ENCODE measurements at places on chromosomes 4 and X. TPM values are rescaled to one million over a fixed set of nuclear protein-coding genes. Genes with fewer than 3 reads are reported as not detected.

GRCh38 chr4:3718462-3718861 lies 47.7 kb upstream of the ADRA2C start:
- DNase-seq = no peak

DNA sequence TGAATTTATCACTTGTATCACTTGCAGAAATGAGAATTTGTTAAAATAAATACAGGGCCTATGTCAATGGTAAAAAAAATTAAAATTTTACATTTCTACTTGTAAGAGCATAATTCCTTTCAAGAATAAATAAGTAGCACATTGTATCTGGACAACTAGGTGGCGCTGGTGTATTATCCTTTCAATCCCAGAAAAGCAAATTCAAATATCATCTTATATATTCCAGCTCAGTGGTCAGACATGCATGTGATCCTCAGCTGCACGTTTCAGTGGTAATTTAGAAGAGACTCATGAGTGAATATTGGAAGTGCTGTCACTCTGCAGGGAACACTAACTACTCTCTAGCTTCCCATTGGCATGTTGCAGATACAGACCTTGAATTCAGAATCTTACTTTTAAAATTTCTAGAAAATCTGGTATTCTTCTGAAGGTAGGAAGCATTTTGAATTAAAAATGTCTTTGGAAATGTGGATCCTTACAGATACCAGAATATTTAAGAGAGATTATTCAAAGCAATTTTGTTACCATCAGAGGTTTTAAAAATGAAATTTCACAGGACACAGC lies 1414.7 kb upstream of the TENM3 start:
- no peak for DNase-seq

GRCh38 chr4:86582410-86582809 lies 11.7 kb upstream of the PTPN13 start:
- no peak for DNase-seq

ZNF275 gene
- total RNA-seq = 7.8 TPM

DNA sequence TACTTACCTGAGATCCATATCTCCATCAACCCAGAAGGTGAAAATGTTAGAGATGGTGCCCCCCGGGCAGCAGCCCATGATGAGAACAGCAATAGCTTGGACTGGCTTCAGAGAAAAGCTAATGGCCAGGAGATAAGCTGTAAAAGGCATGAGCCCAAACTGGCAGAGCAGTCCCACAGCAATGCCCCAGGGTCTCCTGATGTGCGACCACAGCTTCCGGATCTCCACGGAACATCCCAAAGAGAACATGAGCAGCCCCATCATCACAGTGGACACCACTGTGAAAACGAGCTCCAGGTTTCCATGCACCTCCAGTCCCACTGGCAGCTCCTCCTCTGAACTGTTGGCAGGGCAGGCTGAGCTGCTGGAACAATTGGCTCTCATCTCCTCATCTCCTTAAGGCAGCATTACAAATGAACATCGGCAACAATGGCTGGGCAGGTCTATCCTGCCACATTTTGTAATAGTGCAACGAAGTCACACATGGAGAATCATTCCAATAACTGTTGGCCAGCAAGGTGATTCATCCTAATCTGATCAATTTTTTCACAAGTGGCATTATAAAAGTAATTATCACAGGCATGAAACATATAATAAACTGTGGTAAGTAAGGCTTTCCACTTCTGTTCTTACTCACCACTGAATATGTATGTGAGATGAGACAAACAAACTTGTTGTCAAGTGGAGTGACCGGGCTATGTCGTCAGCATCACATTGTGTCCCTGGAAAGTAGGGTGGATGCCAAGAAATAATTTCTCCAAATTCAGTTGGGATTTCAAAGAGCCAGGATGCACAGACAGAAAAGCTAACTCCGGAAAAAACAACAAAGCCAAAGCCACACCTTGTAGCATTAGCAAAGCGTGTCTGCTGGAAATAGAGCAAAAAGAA lies at the start of gene SLC10A6:
TSS of gene SLC10A6 (minus strand) at position 653 of the 888 bp plus-strand sequence. CDS start at position 384, 269 bp downstream.
- no peak for DNase-seq

GRCh38 chrX:151792505-151792904 lies 58.0 kb downstream of the CNGA2 start:
- DNase-seq = no peak

SERPINA7 gene
- not detected for total RNA-seq

ATP2B3 gene
- 7.2 TPM for total RNA-seq

DNA sequence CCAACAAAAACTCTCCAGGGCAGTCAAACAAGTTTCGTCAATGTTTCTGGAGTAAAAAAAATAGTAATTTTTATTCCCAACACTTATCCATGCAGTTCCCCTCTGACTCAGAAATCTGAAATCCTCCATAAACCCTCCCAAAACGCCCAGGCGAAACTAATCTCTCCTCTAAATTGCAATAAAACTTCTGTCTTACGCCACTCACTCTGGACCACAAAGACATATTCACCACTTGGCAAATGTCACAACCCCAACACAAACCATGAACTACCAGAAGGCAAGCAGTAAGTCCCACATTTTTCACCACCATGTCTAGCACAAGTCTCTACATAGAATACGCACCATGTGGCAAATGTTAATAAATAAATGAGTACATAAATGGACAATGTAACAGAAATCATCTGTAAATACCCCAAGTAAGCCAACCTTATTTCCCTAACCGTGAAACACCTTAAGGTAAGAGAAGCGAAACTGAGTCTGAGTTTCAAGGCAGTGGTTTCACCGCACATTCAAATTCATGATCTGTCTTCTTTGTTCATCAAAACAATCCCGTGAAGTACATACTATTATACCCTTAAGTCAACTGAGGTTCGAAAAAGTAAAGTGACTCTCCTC lies 1.6 kb downstream of the PAPSS1 start:
- DNase-seq = no peak

GRCh38 chr4:6806924-6807626 lies 24.5 kb downstream of the KIAA0232 start:
- DNase-seq = no peak

PAGE2B gene
- total RNA-seq = not detected

GRCh38 chr4:88297725-88298454 lies 13.5 kb upstream of the PPM1K start:
- no peak for DNase-seq

- DNase-seq = no peak
Observed at GRCh38 chrX:23575281-23575680, 92.0 kb upstream of the PRDX4 start.

DNA sequence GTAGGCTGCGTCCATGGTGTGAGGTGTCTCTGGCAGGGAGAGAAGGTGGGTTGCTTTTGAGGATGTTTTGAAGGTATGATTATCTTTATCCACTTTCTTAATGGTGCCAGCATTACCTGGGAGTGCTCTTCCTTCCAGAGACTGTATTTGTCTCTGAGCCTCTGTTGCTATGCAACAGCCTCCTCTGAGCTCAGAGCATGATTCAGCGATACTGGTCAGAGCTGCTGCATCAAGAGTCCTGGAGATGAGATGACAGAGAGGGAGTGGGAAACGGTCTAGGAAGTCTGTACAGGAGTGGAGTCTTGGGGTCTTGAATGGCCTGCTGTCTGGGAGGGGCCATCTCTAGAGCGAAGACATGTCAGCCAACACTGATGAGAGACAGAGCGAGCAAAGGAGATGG lies 104.4 kb upstream of the RAB40AL start:
- peak; percentile 46 for DNase-seq

GRCh38 chr4:2296631-2297601 lies 35.0 kb upstream of the MXD4 start:
- DNase-seq = no peak
